ENCODE measurements at places on chromosomes 4 and X. TPM values are rescaled to one million over a fixed set of nuclear protein-coding genes. Genes with fewer than 3 reads are reported as not detected.
A peak's percentile ranks its signal among the peaks of the same experiment; 100 is the strongest.

The ART3 gene
- 67.3 TPM for polyA plus RNA-seq

- no peaks in the 10 kb centered on the region for H3K4me1 ChIP-seq
- H3K27me3 ChIP-seq, result no peaks in the 10 kb centered on the region
- no peaks in the 10 kb centered on the region for H3K36me3 ChIP-seq
Observed at GRCh38 chrX:97638621-97639020, 754.9 kb downstream of the RPA4 start.

The FGG gene
- not detected for polyA plus RNA-seq

DNA sequence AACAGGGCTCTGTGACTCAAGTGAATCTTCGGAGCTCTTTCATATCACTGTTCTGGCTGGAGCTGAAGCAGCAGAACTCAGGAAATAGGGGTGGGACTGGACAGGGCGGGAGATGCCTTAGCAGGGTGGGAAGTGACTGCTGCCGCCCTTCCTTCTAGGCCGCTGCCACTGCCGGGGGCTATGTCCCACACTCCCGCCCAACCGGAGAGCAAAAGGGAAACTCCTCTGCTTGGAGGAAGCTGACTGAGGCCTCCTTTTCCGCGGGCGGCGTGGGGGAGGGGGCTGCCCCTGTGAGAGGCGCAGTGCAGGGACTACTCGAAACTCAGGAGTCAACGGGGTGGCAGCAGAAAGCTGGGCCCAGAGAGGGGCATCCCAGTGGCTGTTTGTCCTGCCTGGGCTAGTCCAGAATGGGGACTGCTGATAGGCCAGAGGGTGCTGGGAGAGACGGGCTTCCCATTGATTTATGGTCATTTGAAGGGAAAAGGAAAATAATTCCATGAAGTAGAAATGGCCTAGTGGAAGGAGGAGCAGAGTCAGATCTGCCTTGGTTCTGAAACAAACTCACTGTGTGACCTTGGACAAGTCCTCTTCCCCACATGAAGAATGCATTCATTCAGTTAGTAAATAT, 36.9 kb downstream of the STARD8 start:
- no peak overlapping the region for H3K27ac ChIP-seq
- H3K27me3 ChIP-seq, result no peaks in the 10 kb centered on the region
- no peak overlapping the region for H3K4me3 ChIP-seq
- peak; percentile 71 for DNase-seq
- no peaks in the 10 kb centered on the region for H3K36me3 ChIP-seq

DNA sequence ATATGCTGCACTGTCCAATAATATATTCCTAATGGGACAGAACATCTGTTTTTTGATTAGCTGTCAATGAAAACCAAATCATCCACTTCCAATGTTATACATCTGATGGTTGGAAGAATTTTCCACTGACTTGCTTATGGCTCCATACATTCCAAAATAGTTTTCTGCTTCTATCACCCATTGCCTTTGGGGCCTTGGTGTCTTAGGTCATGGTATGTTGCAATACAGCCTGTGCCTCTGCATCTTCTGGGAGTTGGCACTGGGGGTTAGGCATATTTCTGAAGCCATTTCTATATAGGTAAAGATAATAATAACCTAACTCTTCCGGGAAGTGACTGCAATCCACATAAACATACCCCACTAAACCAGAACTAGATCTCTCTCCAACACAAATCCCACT, 53.2 kb upstream of the NR3C2 start:
- H3K4me1 ChIP-seq, result no peaks in the 10 kb centered on the region
- H3K4me3 ChIP-seq, result no peak overlapping the region
- H3K27ac ChIP-seq, result no peak overlapping the region
- H3K27me3 ChIP-seq, result no peaks in the 10 kb centered on the region
- no peak for DNase-seq
- H3K36me3 ChIP-seq, result no peaks in the 10 kb centered on the region

The ALB gene
- 0.06 TPM for polyA plus RNA-seq

Measured in heart right ventricle (tissue), 16 donors.